Epithelial cell of proximal tubule (primary cell): ENCODE measurements at places on chromosomes 3 and 15. TPM values are rescaled to one million over a fixed set of nuclear protein-coding genes. Genes with fewer than 3 reads are reported as not detected.

The MAGEF1 gene
- 27.5 and 36.2 TPM in 2 replicates for total RNA-seq

- DNase-seq = no peak
Measured at GRCh38 chr15:81863162-81863561, 182.7 kb downstream of the MEX3B start.

The CMTM8 gene
- total RNA-seq = 8.8 and 9.2 TPM in 2 replicates

DNA sequence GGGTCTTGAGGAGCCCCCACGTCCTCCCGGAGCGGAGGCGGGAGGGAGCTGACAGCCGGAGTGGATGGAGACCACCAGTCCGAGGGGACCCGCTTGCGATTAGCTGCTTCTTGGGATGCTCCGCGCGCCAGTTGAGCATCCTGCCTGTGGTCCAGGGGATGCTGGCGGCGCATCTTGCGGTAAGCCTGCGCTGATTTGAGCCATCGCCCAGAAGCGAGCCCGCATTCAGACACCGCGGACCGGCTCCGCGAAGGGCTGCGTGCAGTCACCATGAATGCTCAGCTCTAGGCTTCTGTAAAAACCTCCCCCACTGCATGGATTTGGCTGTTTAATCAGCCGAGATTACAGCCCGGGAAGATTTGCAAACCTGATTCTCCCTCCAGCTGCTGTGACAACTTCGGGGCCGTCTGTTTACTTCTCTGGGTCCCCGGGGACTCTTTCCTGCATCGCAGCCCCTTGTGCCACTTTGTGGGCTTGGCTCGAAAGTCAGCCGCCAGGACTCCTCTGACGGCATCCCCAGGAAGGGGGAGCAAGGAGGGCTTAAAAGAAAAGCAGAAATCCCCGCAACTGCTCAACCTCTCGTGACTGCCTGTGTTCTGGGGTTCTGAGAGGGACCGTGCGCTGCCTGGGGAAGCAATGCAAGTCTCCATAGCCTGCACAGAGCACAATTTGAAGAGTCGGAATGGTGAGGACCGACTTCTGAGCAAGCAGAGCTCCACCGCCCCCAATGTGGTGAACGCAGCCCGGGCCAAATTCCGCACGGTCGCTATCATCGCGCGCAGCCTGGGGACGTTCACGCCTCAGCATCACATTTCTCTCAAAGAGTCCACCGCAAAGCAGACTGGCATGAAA, 171.1 kb downstream of the KCNAB1 start:
- DNase-seq = no peak

DNA sequence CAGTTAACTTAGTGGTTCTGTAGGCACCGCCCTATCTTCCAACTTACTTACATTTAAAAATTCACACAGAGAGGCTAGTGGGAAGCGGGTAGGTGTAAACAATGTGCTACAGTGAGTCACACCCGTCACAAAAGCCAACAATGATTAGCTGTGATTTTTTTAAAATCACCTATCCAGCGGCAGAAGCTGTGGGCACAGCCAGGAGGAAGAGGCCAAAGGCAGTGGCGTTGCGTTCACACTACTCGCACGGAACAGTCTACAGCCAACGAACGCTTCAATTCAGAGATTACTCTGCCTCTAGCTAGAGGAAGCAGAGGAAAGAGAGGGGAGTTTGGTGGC, 2.5 kb upstream of the NLGN1 start:
- peak; percentile 74 for DNase-seq

- DNase-seq = peak; percentile 75
Measured at GRCh38 chr15:98025237-98025636, 64.7 kb downstream of the ARRDC4 start.

DNA sequence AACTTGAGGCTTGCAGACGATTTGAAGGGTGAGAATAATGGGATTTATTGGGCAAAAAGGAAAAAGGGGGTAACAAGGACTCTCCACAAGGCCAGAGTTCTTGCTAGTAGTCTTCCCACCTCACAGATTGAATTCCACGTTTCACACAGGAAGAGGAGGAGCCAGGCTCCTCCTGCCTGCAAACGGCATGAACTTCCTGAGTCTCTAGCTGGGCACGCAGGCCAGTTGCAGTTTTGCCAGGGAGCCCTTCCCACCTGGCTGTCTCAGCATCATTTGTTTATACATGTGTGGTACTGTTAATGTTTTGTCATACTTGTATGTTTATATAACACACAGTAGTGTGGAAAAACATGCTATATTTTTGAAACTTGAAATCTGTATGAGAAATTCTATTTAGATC, 155.0 kb downstream of the NLGN1 start:
- no peak for DNase-seq

DNA sequence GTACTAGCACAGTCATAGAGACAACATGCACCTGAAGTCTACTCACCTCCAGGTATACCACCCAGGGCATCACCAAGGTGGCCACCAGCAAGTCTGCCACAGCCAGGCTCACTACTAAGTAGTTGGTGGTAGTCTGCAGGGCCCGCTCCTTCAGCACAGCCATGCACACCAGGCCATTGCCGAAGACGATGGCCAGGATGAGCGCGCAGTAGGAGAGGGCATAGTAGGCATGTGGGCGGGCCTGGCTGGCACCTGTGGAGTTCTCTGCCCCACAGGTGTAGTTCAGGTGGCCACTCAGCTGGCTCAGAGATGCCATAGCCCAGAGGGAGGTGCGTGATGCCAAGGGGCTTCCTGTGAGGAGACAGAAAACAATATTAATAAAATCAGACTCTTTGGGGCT, 7.2 kb downstream of the DRD3 start:
- no peak for DNase-seq

- DNase-seq = no peak
Measured at GRCh38 chr3:102183186-102183585, 251.6 kb upstream of the ZPLD1 start.

DNA sequence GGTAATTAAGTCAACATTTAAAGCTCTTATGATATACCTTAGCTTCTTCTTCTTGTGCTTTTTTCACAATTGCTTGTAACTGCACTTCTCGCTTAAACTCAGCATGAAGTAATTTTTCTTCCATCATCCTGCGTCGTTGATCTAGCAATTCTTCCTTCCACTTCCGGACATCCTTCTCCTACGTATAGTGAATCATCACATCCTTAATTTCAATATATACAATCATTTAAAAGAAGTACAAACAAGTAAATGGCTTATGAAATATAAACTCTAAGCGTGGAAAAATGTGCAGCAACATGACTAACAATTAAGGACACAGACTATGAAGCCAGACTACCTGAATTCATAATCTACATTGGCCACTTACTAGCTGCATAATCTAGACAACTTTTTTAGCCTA, 151.4 kb downstream of the SCAPER start:
- DNase-seq = no peak

The ARPP21 gene
- not detected in 2 replicates for total RNA-seq

- no peak for DNase-seq
Measured at GRCh38 chr15:29092376-29093064, 177.1 kb downstream of the NSMCE3 start.

DNA sequence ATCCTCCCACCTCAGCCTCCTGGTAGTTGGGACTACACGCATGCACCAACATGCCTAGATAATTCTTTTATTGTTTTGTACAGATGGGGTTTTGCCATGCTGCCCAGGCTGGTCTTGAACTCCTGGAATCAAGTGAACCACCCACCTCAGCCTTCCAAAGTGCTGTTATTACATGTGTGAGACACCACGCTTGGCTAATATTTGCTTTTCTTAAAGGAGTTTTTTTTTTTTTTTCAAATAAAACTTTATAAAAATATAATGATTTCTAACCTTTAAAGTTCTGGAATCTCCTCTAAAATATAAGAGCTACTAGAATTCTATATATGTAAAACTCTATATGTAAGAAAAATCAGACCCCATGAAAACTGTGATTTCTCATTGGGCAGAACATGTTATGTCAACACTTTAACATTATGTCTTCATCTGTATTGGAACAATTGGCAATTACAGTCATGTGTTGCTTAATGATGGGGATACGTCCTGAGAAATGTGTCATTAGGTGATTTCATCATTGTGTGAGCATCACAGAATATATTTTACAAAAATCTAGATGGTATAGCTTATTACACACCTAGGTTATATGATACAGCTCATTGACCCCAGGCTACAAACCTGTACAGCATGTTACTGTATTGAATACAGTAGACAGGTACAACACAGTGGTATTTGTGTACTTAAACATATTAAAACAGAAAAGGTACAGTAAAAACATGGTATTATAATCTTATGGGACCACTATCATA, 377.0 kb downstream of the PLCL2 start:
- no peak for DNase-seq

The FBXL2 gene
- total RNA-seq = 10.8 and 13.4 TPM in 2 replicates

DNA sequence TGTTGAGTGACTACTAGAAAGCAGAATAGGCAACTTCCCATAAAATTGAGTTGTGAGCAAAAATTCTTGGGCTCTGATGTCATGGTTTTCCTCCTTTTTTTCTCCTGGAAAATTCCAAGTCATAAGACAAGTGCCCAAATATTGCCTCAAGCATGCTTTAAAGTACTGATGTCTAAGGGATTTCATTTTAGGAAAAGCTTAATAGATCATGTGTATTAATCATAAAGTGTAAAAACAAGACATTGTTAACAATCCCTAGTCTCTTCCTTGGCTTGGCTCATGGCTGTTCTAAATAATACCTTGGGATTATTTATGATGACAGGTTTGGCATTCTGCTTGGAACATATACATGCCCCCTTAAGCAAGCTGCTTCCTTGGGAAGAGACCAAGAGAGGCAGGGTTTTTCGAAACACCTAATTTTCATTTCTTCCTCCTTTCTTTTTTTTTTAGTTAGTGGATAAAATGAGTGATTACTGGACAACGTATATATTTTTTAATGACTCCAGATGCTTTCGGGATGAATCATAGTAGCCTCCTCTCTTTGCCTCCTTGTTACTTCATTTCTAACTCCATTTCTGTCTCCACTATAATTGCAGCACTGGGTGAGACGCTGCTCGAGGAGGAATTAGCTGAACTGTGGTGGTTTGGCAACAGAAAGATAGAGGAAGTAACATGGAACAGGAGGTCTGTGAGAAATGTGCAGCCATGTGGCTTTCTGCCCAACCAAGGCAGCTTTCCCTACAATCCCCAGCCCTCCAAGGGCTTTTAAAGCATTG, 104.9 kb downstream of the TPRG1 start:
- no peak for DNase-seq

DNA sequence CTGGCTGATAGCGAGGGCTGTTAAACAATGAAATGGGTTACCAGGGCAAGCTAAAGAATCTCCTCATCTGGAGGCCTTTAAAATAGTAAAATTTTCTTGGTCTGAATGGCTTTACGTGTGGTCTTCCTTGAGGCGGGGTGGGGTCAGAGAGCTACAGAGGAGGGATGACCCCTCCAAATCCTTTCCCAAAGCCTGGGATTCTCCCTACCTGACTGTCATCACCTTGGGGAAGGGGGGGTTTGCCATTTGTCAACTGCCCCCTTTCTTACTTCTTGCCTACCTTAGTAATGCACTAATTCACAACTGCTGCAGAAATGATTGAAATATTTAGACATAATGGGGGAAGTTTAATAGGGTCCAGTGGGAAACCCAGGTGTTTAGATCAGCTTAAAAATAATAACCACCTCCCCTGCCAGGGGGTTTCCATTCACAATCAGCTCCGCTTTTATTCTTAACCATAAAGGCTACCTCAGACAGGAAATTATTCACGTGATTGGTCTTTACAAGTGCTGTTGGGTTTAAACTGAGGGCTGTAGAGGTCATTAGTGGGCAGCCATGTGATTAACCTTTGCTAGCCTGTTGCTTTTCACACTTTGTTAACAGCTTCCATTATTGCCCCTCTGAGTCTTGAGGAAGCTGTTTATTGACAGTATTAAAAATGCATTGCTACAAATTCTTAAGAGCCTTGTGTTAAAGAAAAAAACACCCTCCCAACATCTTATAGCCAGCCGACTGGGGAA, 276.5 kb upstream of the ATP11B start:
- no peak for DNase-seq

GRCh38 chr3:62559831-62560445, 186.6 kb upstream of the FEZF2 start:
- no peak for DNase-seq

DNA sequence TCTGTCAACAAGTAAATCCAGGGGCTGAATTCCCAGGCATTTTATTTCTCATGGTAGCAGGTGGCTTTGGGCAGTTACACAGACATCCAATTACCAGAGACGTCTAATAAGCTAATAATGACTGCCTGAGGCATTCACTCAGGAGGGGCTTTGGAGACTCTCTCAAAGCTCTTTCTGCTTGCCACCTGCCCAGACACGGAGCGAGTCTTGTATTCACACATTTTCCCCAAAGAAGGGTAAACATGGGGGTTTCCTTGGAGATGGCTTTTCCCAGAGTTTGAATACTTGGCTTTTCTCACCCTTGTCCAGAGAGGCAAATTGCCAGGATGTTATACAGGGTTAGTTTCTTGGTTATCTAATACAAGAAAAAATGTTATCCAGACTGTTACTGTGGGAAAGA, 132.6 kb downstream of the DIPK2A start:
- DNase-seq = no peak

GRCh38 chr15:43383070-43383469, 12.2 kb downstream of the TUBGCP4 start:
- DNase-seq = no peak

The ANKRD34C gene
- not detected in 2 replicates for total RNA-seq

GRCh38 chr15:38072348-38073177, 138.1 kb downstream of the TMCO5A start:
- no peak for DNase-seq

DNA sequence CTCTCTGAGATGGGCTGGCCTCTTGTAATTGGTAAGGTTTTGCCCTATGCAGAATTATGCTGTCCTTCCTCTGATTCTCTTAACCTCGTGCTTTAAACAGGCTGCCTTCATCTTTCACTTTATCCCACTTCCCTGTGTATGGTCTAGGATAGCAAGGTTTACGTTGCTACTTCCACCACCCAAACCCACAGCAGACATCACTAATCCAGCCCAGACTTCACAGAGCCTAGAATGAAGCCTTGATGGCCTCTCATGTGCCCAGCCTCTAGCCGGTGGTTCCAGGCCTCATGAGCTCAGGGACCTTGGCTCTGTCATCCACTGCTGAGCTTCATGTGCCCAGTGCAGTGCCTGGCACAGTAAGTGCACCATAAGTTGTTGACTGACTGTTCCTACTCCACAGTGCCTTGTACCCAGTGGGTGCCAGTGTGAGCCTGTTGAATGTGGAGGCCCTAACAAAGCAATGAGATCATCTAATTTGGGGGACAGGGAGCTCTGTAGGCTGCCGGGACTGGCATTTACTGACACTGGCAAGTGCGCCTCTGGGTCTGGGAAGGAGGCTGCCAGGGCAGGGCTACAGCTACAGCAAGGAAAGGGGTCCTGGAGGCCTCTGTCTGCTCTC, 12.5 kb downstream of the SLC6A6 start:
- DNase-seq = no peak

DNA sequence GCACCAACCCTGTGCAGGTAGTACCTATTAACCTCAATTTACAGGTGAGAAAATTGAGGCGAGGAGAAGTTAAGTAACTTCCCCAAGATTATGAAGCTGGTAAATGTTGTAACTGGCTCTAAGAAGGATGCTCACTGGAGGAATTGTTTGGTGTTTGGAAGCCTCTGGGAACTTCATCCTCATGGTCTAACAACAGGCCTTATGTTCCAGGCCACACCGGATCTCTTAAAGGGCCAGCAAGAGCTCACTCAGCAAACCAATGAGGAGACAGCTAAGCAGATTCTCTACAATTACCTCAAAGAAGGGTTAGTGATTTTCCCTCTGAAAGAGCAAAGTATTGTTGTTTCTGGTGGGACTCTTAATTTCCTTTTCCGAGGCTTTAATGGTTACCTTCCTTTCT, 63.9 kb downstream of the CGNL1 start:
- DNase-seq = no peak

The SLC2A2 gene
- total RNA-seq = not detected in 2 replicates
